ENCODE measurements at places on chromosomes 2 and 18.

DNA sequence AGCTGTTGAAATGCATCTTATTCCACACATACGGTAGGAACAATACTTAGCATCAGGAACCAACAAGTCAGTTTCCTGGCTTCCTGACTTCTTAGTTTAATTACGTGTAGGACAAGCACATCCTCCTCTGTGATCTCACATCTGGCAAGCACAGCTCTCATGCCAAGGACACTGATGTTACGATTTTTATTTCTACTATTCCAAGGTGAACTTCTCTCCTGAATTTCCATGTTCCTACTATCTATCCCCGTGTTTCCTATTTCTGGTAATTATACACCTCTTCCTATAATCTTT lies 374.0 kb downstream of the NCKAP5 start:
- no peak for DNase-seq

DNA sequence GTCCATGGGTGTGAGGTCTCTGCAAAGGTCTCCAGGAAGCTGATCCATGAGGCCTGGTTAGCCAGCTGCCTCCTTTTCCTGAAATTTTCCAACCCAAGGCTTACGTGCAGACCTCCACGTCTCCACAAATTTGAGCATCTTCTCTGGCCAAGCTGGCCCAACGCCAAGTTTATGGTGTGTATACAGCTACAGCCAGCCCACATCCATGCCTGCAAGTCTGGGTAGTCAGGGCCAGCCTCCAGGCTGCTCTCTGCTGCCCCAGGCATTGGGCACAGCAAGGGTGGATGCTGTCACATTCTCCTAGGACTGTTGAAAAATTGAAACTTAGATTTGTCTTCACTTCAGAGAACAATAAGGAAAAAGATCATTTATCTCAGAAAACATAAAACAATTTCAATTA lies 525.5 kb upstream of the CHAC2 start:
- DNase-seq = no peak

DNA sequence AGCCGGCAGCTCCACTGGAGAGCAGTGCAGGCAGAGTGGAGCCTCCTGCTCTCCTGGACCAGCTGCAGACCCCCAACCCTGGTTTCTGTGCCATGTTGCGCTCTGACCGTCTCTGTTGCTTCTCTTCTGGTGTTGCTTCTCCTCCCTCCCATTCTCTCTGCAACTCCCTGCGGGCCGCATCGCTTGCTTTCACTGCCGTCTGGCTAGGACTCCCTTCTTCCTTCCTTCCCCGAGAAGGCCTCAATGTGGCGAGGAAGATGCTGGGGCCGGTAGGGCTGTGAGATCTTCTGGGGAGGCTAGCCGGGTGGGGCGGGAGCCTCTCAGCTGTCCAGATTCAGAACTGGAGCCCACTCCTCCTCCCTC lies 6.2 kb downstream of the DNAJB2 start:
- no peak for DNase-seq

- no peak for DNase-seq
Observed at GRCh38 chr2:156691014-156691413, 254.8 kb downstream of the GPD2 start.

DNA sequence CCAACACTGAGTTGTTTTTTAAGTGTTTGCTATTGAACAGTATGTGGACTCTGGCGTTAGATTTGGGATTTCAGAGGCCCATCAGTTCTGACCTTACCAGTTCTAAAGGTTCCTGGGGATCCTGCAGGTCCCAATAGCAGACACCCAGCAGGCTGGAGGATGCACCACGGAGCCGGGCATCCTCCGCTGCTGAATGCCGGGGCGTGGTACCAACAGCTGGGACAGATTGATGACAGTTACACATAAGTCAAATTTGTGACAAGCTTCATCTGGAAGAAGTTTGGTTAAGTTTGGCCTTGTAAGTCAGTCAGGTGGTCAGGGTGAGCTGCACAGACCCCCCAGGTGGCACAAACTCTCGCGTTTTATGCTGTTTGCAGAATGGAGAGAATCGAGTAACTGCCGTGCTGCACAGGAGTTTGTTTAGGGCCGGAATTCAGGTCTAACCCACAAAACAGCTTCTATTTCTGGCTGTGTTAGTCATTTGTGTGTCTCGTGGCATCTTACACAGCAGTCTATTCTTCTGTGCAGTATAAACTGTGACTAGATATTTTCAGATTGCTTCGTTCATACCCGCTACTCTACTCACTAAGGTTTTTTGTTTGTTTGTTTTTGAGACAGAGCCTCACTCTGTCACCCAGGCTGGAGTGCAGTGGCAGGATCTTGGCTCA lies 19.2 kb downstream of the CTDP1 start:
- DNase-seq = no peak

DNA sequence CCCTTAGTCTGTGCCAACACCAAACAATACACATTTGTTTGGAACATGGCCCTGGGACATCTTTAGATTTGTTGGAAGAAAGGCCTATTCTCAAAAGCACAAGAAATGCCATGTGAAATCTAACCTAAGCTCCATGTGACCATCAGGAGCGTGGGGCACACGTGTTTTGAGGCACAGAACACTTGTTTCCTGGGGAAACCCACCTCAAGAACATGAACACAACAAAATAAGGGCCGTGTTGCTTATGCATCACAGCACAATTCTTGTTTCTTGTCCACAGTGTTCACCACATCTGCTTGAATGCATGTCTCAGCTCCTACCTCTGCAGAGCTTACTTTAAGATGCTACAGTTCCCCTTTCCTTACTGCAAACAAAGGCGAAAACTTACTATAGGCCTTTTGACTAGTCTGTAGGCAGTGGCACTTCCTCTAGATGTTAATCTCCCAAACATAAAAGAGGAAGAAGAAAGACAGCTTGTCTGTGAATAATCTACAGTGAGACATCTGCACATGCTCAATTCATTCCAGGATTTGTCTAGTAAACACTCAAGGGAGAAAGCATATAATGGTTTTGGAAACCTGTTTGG lies 165.0 kb downstream of the ANKRD44 start:
- no peak for DNase-seq

GRCh38 chr2:103437161-103437560 lies 675.3 kb downstream of the TMEM182 start:
- no peak for DNase-seq

- no peak for DNase-seq
Observed at GRCh38 chr2:238613610-238614009, 186.9 kb downstream of the ASB1 start.

GRCh38 chr2:100571668-100572067 lies 8.9 kb downstream of the PDCL3 start:
- DNase-seq = no peak

DNA sequence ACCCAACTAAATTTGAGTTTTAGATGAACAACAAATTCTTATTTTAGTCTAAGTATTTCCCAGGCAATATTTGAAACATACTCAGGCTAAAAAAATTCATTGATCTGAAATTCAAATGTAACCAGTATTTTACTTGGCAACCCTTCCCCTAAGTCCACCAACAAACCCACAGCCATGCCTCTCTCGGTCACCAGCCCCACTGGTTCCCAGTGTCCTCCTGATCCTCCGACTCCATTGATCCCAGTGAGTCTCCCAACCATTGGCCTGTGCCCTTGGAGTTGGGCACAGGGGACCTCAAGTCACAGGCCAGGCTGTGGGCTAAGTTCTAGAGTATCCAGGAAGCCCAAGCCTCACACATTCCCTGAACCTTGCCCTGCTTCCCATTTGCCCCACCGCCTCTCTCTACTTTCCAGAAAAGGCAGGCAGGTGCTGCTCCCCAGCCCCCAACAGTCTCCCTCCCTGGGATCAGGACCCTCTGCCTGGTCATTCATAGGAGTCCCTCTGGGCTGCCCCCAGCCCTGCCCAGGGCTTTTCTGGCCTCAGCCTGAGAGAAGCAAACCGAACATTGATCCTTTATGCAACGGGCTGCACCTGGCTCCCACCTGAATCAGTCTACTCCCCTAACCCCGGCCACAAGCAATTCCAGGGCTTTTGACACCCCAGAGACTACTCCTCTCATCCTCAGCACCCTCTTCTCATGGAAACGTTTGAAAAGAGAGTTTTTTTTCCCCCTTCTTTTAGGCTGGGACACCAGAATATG lies 81.3 kb downstream of the HS1BP3 start:
- no peak for DNase-seq

- DNase-seq = no peak
Observed at GRCh38 chr2:96315400-96316071, 9.6 kb upstream of the ITPRIPL1 start.

DNA sequence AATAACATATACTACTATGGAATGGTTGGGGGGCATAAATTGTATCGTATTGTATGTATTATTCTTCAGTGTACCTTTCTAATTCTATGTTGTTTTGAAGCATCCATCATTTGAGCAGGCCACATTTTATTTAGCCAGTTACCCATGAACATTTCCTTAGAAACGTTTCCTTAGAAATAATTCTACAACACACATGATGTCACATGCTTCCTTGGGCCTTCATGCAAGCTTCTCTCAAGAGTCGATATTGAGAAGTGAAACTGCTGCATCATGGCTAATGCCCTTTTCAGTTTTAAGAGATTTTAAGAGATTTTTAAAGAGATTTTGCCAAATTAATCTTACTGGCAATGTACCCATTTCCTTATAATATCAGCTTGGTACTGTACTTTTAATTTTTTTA lies 63.9 kb downstream of the ALPK2 start:
- DNase-seq = no peak

DNA sequence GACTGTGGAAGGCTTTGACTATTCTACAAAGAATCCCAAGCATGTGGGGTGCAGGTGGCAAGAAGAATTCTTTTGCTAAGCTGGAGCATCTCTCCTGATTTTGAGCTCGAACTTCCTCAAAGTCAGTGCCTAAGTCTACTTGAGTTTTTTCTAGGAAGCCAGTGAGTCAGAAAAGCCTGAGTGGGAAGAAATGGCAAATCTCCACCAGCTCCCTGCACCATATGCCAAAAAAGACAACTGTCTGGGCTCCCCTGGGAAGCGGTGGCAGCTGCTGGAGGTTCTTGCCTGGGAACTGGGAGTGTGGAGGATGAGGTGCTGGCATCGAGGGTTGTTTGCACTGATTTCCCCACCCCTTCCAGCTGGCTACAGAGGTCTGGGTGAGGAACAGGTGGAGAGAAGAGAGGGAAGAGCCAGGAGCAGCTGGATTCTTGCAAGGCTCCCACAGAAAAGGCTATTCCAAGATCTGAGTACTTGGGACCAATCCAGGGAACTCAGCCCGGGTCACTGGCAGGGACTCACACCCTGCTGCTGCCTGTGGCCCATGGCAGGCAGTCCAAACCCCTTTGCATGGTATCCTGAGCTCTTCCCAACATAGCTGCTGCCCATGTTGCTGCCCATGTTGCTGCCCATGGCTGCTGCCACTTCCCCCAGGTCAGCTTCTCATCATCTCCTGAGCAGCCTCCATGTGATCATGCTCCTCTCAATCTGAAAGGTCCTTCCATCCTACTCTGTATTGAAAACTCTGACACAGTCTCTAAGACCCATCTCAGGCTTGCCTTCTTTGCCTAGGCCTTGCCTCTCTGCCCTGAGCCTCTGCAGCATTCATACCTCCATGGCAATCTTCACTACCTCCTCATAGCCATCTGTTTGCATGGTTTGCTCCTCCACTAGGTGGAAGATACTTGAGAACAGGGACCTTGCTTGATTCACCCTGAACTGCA lies 128.3 kb upstream of the SPATS2L start:
- no peak for DNase-seq

DNA sequence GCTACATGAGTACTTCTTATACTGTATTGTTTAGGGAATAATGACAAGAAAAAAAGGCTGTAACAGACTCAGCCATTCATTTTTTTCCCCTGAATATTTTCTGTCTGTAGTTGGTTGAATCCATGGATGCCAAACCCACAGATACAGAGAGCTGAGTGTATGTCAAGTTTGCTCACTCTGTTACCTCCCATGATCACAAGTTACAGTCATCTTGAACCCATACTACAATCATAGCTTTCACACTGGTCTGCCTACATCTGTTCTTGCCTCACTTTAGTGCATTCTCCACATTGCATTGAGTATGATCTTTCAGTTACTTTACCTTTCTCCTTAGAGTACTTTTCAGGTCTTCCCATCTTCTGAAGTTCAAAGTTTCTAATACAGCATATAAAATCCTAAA lies 94.0 kb downstream of the BIRC6 start:
- DNase-seq = no peak

- no peak for DNase-seq
Observed at GRCh38 chr2:100008956-100009355, 133.4 kb downstream of the AFF3 start.

- no peak for DNase-seq
Observed at GRCh38 chr18:58893388-58894099, 28.9 kb downstream of the ZNF532 start.

GRCh38 chr18:57984490-57985115 lies 59.4 kb upstream of the NEDD4L start:
- no peak for DNase-seq

- no peak for DNase-seq
Observed at GRCh38 chr2:160584972-160585494, 91.4 kb upstream of the RBMS1 start.

DNA sequence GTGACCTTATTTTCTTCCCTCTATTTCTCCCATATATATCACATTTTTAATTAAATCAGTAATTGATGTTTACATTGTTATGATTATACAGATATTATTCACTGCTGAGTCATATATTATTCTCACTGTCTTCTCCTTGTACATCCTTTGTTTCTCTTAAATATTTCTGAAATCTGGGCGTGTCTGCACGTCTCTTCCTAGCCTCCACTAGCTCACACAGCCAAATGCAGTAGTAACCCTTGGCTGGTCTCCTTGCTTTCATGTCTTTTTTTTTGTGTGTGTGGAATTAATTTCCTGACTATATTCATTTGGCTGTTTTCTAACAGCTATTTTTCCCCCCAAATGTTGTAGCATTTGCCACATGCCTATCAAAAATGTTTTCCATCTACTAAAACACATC lies 15.8 kb downstream of the CCNYL1 start:
- no peak for DNase-seq

DNA sequence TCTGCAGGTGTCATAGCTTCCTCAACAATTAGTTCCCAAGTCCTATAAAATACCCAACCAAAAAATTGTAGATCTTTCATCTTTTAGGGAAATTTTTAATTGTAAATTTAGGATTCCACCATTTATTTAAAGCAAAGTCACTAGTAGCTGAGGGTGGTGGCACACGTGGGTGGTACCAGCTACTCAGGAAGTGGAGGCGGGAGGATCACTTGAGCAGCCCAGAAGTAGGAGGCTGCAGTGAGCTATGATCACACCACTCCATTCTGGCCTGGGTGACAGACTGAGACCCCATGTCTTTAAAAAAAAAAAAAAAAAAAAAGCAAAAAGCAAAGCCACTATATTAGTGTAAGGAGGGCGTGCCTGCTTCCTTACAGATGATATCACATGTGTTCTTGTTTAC lies 60.3 kb upstream of the GREB1L start:
- no peak for DNase-seq

- no peak for DNase-seq
Observed at GRCh38 chr2:234324116-234324515, 172.8 kb downstream of the ARL4C start.

GRCh38 chr2:67880291-67880761 lies 182.5 kb downstream of the C1D start:
- no peak for DNase-seq

GRCh38 chr2:233799087-233799665 lies 21.0 kb downstream of the MROH2A start:
- no peak for DNase-seq

- DNase-seq = no peak
Observed at GRCh38 chr2:230984393-230985220, 11.3 kb upstream of the SPATA3 start.

Data from stimulated activated CD4-positive, alpha-beta T cell treated with anti-CD3 and anti-CD28 coated beads, TNF-alpha, amount 100 ng/mL, for 4 hours (primary cell).